ENCODE measurements at places on chromosomes 12 and 14. TPM values are rescaled to one million over a fixed set of nuclear protein-coding genes. Genes with fewer than 3 reads are reported as not detected.

DNA sequence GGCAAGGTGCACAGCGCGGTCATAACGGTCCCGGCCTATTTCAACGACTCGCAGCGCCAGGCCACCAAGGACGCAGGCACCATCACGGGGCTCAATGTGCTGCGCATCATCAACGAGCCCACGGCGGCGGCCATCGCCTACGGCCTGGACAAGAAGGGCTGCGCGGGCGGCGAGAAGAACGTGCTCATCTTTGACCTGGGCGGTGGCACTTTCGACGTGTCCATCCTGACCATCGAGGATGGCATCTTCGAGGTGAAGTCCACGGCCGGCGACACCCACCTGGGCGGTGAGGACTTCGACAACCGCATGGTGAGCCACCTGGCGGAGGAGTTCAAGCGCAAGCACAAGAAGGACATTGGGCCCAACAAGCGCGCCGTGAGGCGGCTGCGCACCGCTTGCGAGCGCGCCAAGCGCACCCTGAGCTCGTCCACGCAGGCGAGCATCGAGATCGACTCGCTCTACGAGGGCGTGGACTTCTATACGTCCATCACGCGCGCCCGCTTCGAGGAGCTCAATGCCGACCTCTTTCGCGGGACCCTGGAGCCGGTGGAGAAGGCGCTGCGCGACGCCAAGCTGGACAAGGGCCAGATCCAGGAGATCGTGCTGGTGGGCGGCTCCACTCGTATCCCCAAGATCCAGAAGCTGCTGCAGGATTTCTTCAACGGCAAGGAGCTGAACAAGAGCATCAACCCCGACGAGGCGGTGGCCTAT is 875 bp downstream of the HSPA2 start:
- peak; percentile 35 for DNase-seq

GRCh38 chr14:66383771-66384170 is 102.4 kb upstream of the CCDC196 start:
- no peak for DNase-seq

GRCh38 chr14:53109105-53110041 is 43.8 kb downstream of the DDHD1 start:
- DNase-seq = peak; percentile 74

ABCD2 gene
- total RNA-seq = 1.6 TPM
